ENCODE measurements at places on chromosomes 11 and 22.

GRCh38 chr11:1752907-1753228 lies 2.5 kb upstream of the IFITM10 start:
- DNase-seq, result no peak

- no peak for DNase-seq
Observed at GRCh38 chr11:129946256-129946655, 50.9 kb upstream of the NFRKB start.

- DNase-seq, result no peak
Observed at GRCh38 chr11:68325183-68325906, 13.0 kb downstream of the LRP5 start.

DNA sequence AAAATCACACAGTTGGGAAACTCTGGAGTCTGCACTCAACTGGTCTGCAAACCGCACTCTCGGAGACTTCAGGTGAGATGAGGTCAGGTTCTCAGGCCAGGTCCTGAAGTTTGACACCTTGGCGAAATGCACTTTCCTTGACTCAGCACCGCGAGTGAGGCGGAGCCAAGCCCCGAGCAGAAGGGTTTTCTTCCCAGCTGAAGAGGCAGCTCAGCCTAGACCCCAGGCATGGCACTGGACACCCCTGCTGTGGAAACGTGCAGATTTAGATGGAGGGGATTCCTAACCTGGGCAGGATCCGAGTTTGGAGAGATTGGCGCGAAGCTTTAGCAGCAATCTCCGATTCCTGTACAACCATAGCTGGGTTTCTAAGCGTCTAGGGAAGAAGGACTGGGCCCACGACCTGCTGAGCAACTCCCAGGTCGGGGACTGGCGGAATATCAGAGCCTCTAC lies 835 bp upstream of the MYOD1 start:
- no peak for DNase-seq

GRCh38 chr22:35140879-35141745 lies 75.2 kb downstream of the ISX start:
- no peak for DNase-seq

DNA sequence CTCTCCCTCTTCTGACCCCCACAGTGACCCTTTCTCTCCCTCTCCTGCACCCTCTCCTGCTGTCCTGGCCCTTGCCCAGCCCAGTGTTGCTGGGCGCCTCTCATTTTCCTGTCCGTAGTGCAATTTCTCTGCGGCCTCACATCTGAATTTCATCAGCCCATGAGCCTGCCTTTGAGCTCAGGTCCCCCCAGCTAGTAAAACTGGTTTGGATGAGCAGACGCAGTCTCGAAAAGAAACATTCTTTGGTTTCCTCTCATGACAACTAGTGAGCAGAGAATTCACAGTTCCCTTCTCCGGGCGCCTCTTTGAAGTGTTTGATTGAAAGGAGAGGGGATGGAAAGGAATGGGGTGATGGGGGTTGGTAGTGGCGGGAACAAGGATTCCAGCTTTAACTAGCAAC lies 126.0 kb upstream of the CADM1 start:
- no peak for DNase-seq

GRCh38 chr11:35362521-35362980 lies 56.8 kb downstream of the SLC1A2 start:
- no peak for DNase-seq

- no peak for DNase-seq
Observed at GRCh38 chr22:43173976-43174720, 12.8 kb downstream of the TTLL12 start.

GRCh38 chr22:47608421-47608820 lies 846.0 kb downstream of the TBC1D22A start:
- DNase-seq, result no peak

Measured in fibroblast of pulmonary artery (primary cell).